Sigmoid colon (tissue), 7 donors: ENCODE measurements at places on chromosomes 5 and 9. TPM values are rescaled to one million over a fixed set of nuclear protein-coding genes. Genes with fewer than 3 reads are reported as not detected.
A peak's percentile ranks its signal among the peaks of the same experiment; 100 is the strongest.

DNA sequence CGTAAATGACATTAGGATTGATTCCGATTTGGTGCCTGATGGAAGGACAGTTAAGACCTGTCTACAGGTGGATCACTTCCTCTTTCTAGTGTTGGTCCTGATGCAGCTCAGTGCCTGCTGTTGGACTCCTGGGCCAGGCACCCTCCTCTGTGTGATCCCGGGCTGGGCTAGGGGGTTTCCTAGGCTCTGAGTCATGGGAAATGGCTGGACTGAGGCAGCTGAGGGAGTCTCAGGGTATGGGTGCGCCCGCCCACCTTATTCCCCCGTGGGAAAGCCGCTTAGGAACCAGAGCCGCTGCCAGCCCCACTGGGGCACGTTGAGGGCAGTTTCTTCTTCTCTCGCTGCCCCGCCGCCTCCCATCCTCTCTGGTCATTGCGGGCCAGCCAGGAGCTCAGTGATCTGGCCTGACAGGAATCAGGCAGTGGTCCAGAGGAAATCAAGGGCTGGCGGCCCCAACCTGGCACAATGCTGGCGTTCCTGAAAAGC is 12.9 kb downstream of the TCF7 start:
- DNase-seq = no peak

AQP7 gene
- polyA plus RNA-seq = 8.6 TPM

IL13 gene
- polyA plus RNA-seq = not detected

- DNase-seq = no peak
Observed at GRCh38 chr5:123940416-123940815, 428.4 kb downstream of the CSNK1G3 start.

DNA sequence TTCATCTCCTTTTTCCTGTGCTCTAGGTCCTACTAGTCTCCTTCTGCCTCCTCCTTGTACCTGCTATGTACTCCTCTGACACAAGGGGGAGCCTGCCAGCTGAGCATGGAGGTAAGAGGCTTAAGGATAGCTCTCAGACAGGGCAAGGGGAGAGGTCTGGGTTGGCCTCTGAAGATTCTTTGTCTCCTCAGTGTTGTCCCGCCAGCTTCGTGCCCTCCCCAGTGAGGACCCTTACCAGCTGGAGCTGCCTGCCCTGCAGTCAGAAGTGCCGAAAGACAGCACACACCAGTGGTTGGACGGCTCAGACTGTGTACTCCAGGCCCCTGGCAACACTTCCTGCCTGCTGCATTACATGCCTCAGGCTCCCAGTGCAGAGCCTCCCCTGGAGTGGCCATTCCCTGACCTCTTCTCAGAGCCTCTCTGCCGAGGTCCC is 3.8 kb downstream of the CREB3 start:
- DNase-seq = peak; percentile 83

PCDHB16 gene
- polyA plus RNA-seq = 0.29 TPM

DNA sequence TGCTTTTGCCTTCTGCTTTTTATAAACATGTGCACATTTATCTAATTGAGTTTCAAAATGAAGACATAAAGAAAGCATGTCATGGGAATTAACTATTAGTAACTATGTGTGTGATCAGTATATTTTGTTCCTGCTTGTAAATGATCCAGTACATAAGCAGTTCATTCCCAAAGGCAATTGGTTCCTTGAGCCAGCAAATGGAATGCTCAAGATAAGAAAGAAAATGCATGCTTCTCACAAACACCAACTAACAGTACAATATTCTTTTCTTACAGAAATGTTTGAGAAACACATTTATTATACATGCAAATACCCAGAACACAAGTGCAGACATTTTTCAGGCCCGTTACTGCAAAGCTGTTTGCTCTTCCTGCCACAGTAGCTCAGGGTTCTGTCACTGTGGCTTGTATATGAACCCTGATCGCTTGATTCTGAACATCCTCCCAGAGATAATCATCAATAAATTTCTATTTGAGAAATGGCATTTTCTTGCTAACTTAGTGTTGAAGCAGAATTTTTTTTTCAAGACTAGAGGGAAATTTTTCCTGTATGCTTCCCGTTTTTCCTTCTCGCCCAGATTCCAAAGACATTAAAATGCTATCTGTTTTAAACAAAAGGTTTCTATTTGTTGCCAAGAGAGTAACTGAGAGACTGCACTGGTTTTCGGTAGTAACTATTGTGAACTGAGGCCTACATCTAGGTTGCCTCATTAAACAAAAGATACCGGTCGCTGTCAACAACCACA is 1.9 kb downstream of the GNAQ start:
- DNase-seq = no peak
